Endothelial cell of umbilical vein (primary cell): ENCODE measurements at places on chromosomes 6 and 20. TPM values are rescaled to one million over a fixed set of nuclear protein-coding genes. Genes with fewer than 3 reads are reported as not detected.

DNA sequence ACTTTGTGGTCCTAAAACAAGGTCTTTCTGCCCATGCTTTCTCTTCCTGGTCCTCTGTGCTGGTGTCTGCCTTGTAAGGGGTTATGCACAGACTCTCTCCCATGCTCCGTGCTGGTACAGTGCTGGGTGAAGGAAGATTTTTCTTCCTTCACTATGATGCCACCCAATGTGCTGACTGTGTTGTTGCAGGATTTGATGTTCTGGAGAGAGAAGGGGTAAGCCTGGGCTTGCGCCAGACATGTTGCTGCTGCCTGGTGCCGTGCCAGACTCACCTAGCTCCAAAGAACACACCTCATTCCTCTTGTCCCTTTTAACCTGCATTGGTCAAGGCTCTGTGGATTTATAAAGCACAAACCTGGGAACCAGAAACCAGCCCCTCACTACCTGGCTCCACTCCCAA is 28.4 kb upstream of the ARMH2 start:
- H3K36me3 ChIP-seq = no peaks in the 10 kb centered on the region
- no peak overlapping the region for H3K27ac ChIP-seq
- no peak for DNase-seq
- H3K4me3 ChIP-seq = no peak overlapping the region
- H3K27me3 ChIP-seq = peaks cover 2% of the 10 kb centered on the region

GRCh38 chr20:40908309-40908708 is 120.3 kb upstream of the TOP1 start:
- H3K27me3 ChIP-seq = no peaks in the 10 kb centered on the region
- H3K4me1 ChIP-seq = no peaks in the 10 kb centered on the region
- no peak overlapping the region for H3K27ac ChIP-seq
- H3K4me3 ChIP-seq = no peak overlapping the region
- no peak for DNase-seq

DNA sequence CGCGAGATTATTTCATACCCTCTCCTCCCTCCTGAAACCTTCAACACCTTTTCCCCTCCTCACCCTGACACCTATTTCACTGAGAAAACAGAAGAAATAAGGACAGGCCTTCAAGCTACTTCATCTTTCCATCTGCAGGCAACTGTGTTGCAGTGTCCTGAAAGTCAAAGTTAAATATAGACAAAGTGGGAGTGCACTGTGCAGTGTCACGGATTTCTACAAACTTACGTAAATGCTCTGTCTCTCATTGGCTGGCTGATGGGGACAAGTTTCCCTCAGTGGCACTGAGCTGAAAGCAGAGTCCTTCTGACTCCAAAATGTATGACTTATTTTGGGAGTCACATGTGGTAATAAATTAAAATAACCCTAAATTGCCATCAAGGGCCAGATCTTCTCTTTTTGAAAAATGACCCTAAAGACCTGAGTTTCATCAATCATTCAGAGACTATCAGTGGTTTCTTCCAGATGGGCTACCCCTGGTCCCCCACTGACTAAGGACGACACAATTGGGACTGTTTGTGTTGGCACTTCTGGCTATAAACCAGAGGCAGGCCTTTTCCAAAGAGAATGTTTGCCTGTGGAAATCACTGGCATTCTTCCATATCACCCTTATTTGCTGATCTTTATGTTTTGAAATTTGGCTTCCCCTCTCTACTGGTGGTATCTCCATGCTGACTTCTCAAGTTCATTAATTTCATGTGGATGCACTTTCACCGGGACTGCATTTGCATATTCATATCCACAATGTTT is 21.6 kb downstream of the ALDH8A1 start:
- H3K4me3 ChIP-seq = no peak overlapping the region
- no peaks in the 10 kb centered on the region for H3K4me1 ChIP-seq
- no peak for DNase-seq
- no peak overlapping the region for H3K27ac ChIP-seq

The DCDC2 gene
- total RNA-seq = not detected in 2 replicates

- H3K36me3 ChIP-seq = no peaks in the 10 kb centered on the region
- H3K4me1 ChIP-seq = no peaks in the 10 kb centered on the region
- no peaks in the 10 kb centered on the region for H3K27me3 ChIP-seq
These were observed 323.8 kb upstream of the JARID2 start for GRCh38 chr6:14921878-14922671.

The FAM217A gene
- not detected in 2 replicates for total RNA-seq
